Left ventricle myocardium inferior (tissue), 1 donor: ENCODE measurements at places on chromosomes 6 and 20.

GRCh38 chr6:14408446-14408845 is 290.9 kb downstream of the CD83 start:
- no peak for DNase-seq

- no peak for DNase-seq
These were observed 63.7 kb upstream of the CCN6 start for GRCh38 chr6:111990214-111990613.

- no peak for DNase-seq
These were observed 71.4 kb upstream of the PRSS16 start for GRCh38 chr6:27176096-27176495.

DNA sequence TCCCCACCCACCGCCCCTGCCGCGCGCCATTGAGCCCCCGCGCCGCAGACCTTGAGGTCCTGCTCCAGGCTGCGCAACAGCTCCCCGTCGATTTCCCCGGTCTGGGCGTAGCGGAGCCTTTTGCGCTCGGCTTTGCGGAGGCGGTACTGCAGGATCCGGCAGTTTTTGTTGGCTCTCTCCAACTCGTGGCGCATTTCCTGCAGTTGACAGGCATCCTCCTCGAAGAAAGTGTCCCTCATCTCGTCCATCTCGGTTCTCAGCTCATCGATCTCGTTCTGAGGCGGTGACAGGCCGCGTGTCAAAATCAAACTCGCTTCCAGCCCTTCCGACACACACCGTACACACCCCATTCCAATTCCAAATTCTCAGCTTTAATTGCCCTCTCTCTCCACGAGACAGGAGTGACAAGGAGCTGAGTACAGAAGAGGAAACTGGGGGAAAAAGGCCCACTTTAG is 4.3 kb downstream of the MTCL3 start:
- DNase-seq, result peak; percentile 46

- DNase-seq, result peak; percentile 44
These were observed 27.0 kb downstream of the TRIM27 start for GRCh38 chr6:28896505-28897368.

DNA sequence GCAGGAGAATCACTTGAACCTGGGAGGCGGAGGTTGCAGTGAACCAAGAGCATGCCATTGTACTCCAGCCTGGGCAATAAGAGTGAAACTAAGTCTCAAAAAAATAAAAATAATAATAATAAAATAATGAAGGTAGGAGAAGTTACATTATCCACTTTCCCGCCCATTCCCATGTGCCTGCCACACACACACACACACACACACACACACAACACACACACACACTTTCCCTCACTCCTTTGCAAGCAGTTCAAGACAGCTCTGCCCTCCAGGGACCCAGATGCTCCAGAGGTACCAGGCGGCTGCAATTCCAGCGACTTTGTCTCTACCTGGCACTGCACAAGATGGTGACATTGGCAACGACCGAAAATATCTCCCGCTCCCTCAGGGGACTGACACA is 224.8 kb upstream of the JARID2 start:
- DNase-seq, result no peak

DNA sequence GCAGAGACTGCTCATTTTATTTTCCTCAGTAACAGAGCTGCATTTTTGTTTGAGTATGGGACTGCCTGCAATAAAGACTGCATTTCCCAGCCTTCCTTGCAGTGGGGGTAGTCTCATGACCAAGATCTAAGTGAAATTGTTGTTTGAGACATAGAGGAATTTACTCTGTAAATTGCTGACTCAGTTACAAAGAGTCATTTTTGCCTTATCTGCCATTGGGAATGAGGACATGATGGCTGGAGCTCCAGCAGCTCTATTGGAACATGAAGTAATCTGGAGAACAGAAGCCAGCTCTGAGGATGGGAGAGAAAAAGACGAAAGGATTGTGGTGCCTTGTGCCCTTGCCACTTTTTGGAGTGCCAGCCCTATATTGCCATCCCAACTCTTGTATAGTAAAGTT is 2.1 kb upstream of the CST11 start:
- no peak for DNase-seq

DNA sequence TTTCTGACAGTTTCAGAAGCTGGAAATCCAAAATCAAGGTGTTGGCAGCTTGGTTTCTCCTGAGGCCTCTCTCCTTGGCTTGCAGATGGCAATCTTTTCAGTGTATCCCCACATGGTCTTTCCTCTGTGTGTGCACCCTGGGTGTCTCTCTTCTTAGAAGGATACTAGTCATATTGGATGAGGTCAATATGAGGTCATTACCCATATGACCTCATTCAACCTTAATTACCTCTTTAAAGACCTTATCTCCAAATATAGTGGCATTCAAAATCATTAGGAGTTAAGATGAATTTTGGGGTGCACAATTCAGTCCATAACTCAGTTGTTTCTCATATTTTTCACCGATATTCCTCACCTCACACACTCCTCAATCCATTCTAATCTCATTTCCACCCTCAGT is 92.4 kb upstream of the TGM3 start:
- DNase-seq, result no peak

DNA sequence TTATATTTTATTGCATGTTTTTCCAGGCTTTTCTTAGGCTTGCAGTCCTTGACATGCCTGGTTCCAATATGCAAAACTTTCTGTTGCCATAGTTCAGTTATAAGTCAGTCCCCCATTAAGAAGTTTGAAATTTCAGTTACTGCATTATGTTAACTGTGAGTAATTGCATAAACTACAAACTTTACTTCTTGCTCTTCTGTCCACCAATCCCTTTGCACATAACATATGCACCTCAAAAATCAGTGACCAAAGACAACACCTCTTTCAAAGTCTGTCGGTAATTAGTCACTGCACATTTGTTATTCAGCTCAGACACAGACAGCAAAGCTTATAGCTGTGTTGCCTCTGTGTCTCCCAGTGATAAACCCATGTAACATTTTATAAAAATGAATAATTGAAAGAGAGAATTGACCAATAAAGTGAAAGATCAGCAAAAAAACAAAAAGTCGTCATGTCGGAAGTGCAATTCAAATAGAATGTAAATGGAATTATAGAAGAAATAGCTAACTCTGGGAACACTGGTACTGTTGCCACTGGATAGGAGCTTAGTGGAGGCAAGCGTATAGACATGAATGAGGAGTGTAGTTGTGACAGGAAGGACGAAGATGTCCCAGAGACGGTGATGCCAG is 50.3 kb upstream of the BTBD3 start:
- DNase-seq, result no peak

DNA sequence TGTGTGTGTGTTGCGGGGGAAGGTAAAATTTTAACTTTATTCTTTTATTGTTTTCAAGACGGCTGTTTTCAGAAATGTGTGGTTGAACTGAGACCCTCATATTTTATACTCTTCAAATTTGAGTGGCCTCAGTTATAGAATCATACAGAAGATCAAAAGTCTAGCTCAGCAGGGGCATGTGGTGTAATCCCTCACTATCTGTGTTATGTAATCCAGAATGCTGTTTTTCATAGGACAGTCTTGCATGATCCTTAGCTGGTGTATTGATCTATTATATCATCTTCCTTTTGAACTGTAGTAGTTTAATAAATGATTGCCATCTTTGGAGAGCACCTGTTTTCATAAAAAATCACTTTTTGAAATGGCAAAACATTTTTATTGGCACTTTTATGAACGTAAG is 1.4 kb downstream of the PLCB4 start:
- no peak for DNase-seq

- DNase-seq, result no peak
These were observed 471.3 kb downstream of the C6orf118 start for GRCh38 chr6:164838068-164838615.

GRCh38 chr6:158475344-158476302 is 84.3 kb upstream of the TMEM181 start:
- DNase-seq, result no peak

DNA sequence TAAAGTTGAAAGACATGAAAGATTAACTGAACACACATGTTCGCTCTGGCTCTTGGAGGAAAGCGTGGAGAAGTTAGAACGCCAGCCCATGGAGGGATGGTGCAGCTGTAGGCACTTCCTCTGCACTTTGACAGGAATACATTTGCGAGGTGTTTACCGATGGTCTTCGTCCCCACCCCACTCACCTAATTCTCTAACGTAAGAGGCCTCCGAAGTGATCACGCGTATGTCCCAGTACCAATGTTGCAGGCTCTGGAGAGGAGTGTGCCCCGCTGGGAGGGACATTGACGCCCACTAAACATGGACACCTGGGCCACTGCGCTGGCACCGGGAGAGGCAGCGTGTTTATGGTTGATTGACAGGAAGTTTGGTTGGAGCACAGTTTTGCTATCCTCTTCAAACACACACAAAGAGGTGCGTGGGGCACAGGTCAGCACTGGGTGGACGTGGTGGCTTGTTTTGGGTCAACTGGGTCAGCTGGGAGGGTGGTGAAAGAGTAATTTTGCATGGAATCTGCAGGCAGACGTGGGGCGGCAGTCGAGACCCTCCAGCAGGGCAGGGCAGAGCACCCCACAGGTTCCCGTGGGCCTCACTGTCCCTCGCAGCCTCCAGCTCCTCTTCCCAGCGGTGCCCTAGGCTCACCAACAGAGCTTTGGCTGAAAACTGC is 110.1 kb downstream of the DLL1 start:
- no peak for DNase-seq
